ENCODE measurements at places on chromosomes 1 and 21. TPM values are rescaled to one million over a fixed set of nuclear protein-coding genes. Genes with fewer than 3 reads are reported as not detected.

SPATA21 gene
- not detected for total RNA-seq

S100A7A gene
- not detected for total RNA-seq

CCDC17 gene
- 3.8 TPM for total RNA-seq

ANKRD35 gene
- total RNA-seq, result 0.07 TPM

GBP2 gene
- total RNA-seq, result 4.6 TPM

KRTAP11-1 gene
- total RNA-seq, result not detected

ABL2 gene
- 71.6 TPM for total RNA-seq

IL19 gene
- not detected for total RNA-seq

RPTN gene
- total RNA-seq, result 0.09 TPM

PDZK1 gene
- 0.70 TPM for total RNA-seq

DNA sequence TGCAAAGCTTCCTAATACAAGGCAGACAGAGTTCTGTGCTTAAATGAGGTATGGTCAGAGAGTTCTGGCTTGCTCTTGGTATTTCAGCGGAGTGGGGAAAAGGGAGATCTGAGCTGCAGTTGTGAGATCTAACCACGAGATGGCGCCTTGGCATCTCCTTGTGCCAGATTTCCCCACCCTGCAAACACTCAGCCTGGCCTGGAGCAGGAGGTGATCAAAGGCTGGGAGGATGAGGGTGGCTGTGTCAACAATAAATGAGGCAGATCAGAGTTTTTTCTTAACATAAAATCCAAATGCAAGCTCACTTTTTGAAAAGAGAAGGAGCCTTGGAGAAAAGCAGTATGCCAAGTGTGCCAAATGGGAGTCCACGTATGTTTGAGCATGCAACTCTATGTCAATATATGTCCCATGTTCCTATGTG is 4.1 kb upstream of the TFAP2E start:
- no peak overlapping the region for H3K27ac ChIP-seq
- H3K36me3 ChIP-seq, result no peaks in the 10 kb centered on the region
- no peak for DNase-seq

- no peaks in the 10 kb centered on the region for H3K4me1 ChIP-seq
- no peak overlapping the region for H3K4me3 ChIP-seq
- DNase-seq, result peak; percentile 10
- H3K27ac ChIP-seq, result no peak overlapping the region
- H3K36me3 ChIP-seq, result no peaks in the 10 kb centered on the region
- H3K27me3 ChIP-seq, result peaks cover 10% of the 10 kb centered on the region
Observed at GRCh38 chr1:114270282-114270681, 116.6 kb upstream of the SYT6 start.

DNA sequence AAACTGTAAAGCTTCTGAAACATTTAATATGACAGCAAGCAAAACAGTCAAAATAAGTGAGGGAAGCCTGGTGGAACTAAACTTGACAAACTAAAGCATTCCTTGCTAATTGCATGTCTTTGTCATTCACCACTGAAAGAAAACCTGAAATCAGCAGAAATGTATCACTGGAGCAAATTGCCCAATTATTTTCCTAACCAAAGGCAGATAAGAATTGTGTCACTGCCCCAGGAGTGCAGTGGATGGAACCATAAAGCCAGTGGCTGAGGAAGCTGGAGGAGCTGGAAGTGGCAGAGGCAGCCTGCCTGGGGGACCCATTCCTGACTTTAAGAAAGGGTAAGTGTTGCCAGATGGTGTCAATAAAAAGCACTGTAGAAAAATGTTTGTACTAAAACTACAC is 2.7 kb upstream of the SLC30A10 start:
- no peak overlapping the region for H3K27ac ChIP-seq
- H3K4me3 ChIP-seq, result no peak overlapping the region
- no peaks in the 10 kb centered on the region for H3K36me3 ChIP-seq
- peaks cover 4% of the 10 kb centered on the region for H3K4me1 ChIP-seq

DNA sequence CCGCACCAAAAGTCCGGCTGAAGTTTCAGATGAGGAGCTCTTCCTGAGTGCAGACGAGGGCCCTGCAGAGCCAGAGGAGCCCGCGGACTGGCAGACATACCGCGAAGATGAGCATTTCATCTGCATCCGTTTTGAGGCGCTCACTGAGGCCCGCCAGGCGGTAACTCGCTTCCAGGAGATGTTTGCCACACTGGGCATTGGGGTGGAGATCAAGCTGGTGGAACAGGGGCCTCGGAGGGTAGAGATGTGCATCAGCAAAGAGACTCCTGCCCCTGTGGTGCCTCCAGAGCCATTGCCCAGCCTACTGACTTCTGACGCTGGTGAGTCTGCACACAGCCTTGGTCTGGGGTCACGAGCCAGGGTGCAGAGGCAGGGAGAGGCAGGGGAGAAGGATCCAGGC is 84.7 kb downstream of the TRIM11 start:
- no peak for DNase-seq
- H3K36me3 ChIP-seq, result no peaks in the 10 kb centered on the region
- no peaks in the 10 kb centered on the region for H3K4me1 ChIP-seq
- no peaks in the 10 kb centered on the region for H3K27me3 ChIP-seq

GRCh38 chr1:230167419-230167852 is 100.4 kb downstream of the GALNT2 start:
- peak; percentile 41 for DNase-seq
- no peaks in the 10 kb centered on the region for H3K36me3 ChIP-seq
- H3K27me3 ChIP-seq, result no peaks in the 10 kb centered on the region
- peaks cover 36% of the 10 kb centered on the region for H3K4me1 ChIP-seq
- H3K27ac ChIP-seq, result no peak overlapping the region

- H3K4me1 ChIP-seq, result no peaks in the 10 kb centered on the region
- H3K4me3 ChIP-seq, result no peak overlapping the region
- H3K36me3 ChIP-seq, result no peaks in the 10 kb centered on the region
- no peak overlapping the region for H3K27ac ChIP-seq
Observed at GRCh38 chr1:208581209-208581608, 337.0 kb upstream of the PLXNA2 start.

DNA sequence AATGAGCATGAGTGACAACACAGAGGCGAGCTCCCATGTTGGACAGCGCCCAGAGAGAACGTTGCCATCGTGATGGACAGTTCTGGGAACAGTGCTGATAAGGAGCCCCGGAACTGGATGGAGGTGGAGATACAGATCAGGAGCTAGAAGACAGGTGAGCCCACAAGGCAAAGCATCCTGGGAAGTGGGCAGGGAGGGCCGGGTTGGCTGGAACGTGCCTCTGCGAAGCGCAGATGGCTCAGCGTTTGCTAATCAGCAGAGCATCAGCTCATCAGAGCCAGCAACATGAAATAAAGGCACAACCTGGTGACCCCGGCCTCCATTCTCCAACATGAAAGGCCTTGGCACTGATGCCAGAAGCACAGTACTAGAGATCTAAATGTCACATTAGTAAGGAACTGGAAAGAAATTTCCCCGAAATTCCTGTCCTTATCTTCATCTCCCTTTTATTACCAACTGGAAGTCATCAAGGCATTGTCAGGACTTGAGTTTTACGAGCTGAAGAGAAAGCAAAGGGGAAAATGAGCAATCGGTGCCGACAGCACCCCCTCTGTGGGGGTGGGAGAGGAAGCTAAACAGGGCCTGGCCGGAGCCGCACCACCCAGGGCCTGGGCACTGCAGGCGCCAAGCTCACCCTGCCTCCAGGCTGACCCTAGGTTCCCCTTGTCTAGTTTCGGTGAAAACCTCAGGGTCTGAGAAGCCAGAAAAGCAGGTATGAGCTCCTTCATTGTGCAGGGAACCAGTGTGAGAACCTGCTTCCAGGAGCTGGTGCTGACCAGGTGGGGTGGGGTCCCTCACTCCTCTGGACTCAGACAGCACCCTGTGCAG is 19.9 kb downstream of the ABCA4 start:
- H3K36me3 ChIP-seq, result no peaks in the 10 kb centered on the region
- DNase-seq, result no peak
- H3K4me3 ChIP-seq, result no peak overlapping the region

GRCh38 chr1:32052887-32053286 is 19.9 kb upstream of the TMEM39B start:
- no peaks in the 10 kb centered on the region for H3K4me1 ChIP-seq
- peaks cover 61% of the 10 kb centered on the region for H3K36me3 ChIP-seq
- H3K27me3 ChIP-seq, result no peaks in the 10 kb centered on the region
- no peak overlapping the region for H3K27ac ChIP-seq
- DNase-seq, result peak; percentile 32

GRCh38 chr1:219302697-219303096 is 129.0 kb downstream of the LYPLAL1 start:
- H3K36me3 ChIP-seq, result no peaks in the 10 kb centered on the region
- DNase-seq, result peak; percentile 70
- no peaks in the 10 kb centered on the region for H3K27me3 ChIP-seq
- H3K27ac ChIP-seq, result peak overlapping the region; percentile 92
- no peak overlapping the region for H3K4me3 ChIP-seq
- peaks cover 36% of the 10 kb centered on the region for H3K4me1 ChIP-seq

DNA sequence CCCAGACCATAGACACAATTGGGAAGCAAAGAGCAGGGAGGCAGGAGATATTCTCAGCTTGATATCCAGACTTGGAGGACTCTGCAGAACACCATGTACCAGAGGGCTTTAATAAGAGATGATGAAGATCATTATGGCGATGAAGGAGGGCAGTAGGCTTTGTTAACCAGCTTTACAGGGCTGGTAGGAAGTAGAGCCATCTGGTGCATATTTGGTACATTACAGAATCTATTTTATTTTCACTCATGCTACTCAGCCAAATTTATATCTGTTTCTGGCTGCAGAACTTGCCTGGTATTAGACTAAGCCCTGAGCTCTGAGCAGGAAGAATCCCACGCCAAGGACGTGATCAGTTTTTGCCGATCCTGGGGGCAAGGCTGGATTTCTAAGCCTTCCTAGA is 61.8 kb upstream of the SYT6 start:
- DNase-seq, result no peak
- peaks cover 27% of the 10 kb centered on the region for H3K27me3 ChIP-seq
- no peak overlapping the region for H3K4me3 ChIP-seq
- H3K36me3 ChIP-seq, result no peaks in the 10 kb centered on the region
- H3K27ac ChIP-seq, result no peak overlapping the region

- no peak overlapping the region for H3K4me3 ChIP-seq
- no peaks in the 10 kb centered on the region for H3K4me1 ChIP-seq
Observed at GRCh38 chr1:17676387-17677060, 78.6 kb upstream of the ACTL8 start.

DNA sequence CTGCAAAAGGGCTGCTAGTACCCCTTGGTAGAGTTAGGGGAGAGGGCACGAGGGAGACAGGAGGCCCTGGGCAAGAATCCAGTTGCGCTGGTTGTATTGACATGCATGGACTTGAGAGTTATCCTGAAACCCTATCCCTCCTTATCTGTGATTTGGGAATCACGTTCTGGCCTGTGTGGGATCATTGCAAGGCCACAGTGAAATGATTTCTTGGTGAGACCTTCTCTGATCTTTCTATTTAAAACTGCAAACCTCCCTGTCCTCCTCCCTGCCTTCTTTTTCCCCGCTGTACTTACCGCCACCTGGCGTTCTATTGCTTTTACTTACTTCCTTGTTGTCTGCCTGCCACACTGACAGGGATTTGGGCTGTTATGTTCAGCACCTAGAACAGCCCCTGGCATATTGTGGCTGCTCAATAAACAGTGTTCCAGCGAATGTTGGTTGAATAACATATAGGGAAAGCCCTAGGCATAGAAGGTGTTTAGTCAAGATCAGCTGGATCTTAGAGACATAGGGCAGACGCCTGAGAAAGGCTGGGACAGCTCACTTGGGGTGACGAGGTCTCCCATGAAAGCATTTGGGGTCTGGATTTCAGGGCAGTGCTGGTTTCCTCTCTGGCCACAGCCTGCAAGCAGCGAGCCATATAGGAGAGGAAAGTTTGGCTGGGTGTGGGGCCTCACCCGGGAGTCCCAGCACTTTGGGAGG is 25.6 kb downstream of the ALPL start:
- peaks cover 31% of the 10 kb centered on the region for H3K27me3 ChIP-seq
- H3K36me3 ChIP-seq, result no peaks in the 10 kb centered on the region
- no peak overlapping the region for H3K4me3 ChIP-seq
- no peak overlapping the region for H3K27ac ChIP-seq

DNA sequence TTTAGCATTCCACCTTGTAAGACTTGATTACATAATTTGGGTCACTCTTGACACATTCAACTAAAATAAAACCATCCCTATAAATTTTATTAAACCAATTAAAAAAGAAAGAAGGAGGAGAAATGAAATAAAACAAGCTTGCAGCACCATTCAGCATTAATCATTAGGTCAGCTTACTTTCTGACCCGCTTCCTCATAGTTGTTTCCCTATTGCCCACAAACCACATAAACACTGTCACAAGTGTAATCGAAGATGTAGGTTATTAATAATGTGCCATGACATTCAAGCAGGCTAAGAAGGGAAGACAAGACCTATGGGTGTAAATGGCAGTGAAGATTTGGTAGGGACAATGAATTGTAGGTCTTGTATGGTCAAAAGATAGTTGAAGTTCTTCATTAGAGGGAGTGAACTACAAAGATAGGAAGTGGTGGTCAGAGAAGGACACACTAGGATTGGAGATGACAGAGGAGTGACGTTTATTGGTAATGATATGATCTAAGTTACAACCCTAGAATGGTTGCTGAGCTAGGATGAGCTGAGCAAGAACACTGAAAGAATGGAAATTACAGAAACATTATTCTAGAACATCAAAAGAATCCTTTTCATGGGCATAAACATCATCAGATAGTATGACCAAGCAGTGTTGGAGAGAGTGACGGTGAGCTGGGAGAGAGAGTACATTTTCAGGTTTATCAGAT is 231.5 kb downstream of the KCNT2 start:
- H3K27me3 ChIP-seq, result no peaks in the 10 kb centered on the region
- H3K36me3 ChIP-seq, result no peaks in the 10 kb centered on the region
- no peaks in the 10 kb centered on the region for H3K4me1 ChIP-seq
- DNase-seq, result no peak

GRCh38 chr1:53327182-53327913 is 522 bp downstream of the LRP8 start:
- peak overlapping the region; percentile 93 for H3K4me3 ChIP-seq
- peaks cover 7% of the 10 kb centered on the region for H3K4me1 ChIP-seq
- DNase-seq, result peak; percentile 22
- no peaks in the 10 kb centered on the region for H3K27me3 ChIP-seq
- H3K27ac ChIP-seq, result peak overlapping the region; percentile 56
- H3K36me3 ChIP-seq, result peaks cover 6% of the 10 kb centered on the region

- H3K4me1 ChIP-seq, result no peaks in the 10 kb centered on the region
- H3K36me3 ChIP-seq, result no peaks in the 10 kb centered on the region
- DNase-seq, result no peak
- no peak overlapping the region for H3K27ac ChIP-seq
- H3K4me3 ChIP-seq, result no peak overlapping the region
Observed at GRCh38 chr21:44701023-44701400, 4.0 kb downstream of the KRTAP10-12 start.

DNA sequence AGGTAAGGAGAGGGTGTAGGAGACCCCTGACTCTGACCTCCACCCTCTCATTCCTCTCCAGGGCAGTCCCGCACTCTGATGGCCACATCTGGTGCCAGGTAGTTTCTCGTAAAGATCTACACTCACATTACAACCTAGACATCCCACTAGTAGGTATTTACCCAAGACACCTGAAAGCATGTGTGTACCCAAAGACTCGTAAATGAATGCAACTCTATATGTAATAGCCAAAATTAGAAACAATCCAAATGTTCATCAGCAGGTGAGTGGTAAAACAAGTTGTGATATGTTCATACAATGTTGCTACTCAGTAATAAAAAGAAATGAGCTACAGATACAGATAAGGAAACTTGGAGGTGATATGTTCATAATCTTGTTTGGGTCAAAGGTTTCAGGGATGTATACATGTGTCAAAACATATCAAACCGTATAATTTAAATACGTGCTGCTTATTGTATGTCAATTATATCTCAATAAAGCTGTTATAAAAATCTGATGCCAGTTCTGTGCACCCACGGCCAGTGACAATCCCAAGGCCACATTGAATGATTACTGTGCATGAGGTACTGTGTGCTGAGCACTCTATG is 37.8 kb upstream of the SLC2A1 start:
- no peaks in the 10 kb centered on the region for H3K36me3 ChIP-seq
- no peak overlapping the region for H3K27ac ChIP-seq
- no peak for DNase-seq
- H3K27me3 ChIP-seq, result no peaks in the 10 kb centered on the region

GRCh38 chr1:233671286-233671685 is 57.4 kb downstream of the KCNK1 start:
- no peaks in the 10 kb centered on the region for H3K4me1 ChIP-seq
- DNase-seq, result no peak
- H3K4me3 ChIP-seq, result no peak overlapping the region
- H3K36me3 ChIP-seq, result no peaks in the 10 kb centered on the region
